ENCODE measurements at places on chromosomes 5 and 9.

- DNase-seq, result peak; percentile 60
Observed at GRCh38 chr5:133552925-133553525, 59.3 kb downstream of the FSTL4 start.

- DNase-seq, result no peak
Observed at GRCh38 chr5:12883395-12883794, 979.1 kb upstream of the CTNND2 start.

DNA sequence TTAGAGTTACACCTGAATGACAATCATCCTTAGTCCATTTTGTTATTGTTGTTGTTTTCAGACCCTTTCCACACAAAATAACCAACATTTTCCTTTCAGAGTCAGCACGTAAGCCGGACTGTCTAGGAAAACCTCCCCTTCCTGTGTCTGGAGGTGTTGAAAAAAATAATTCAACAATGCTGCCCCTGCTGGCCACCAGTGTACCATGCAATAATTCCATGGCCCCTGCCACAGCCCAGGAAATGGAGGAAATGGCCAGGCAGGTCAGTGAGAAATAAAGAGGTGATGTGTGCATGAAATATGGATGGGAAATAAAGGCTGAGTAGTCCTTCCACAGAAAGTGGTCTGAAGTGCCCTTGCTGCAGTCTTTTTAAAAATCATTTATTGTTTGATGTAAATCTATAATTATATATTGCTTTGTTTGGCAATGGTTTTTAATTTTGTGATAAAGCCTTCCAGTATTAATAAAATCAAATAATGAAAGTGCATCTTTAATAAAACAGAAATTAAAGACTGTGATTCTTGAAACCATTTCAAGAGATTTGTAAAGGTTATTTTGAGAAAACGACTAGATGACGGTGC, 152.8 kb upstream of the PAPPA start:
- DNase-seq, result peak; percentile 3

GRCh38 chr5:142972064-142972570, 201.9 kb downstream of the ARHGAP26 start:
- DNase-seq, result no peak

- peak; percentile 26 for DNase-seq
Observed at GRCh38 chr9:110058304-110058953, 149.5 kb downstream of the C9orf152 start.

DNA sequence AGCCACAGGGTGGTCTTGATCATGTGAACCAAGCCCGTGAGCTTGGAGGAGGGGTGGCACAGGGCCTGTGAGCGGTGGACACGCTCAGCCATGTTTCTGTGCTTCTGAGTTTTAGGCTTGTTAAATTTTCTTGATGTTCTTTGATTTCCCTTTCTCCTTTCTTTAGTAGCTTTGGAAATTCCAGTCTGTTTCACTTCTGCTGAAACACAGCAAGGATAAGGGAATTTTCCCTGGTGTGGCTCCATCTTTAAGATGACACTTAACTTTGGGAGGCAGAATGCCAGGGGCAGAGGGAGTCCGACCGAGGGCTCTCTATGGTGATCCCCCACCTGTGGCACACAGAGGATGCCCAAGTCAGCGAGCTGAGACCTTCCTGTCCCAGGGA, 29.7 kb upstream of the BASP1 start:
- DNase-seq, result no peak

- no peak for DNase-seq
Observed at GRCh38 chr5:65663804-65664521, 39.1 kb downstream of the SHLD3 start.

Measured in stimulated activated CD4-positive, alpha-beta T cell treated with anti-CD3 and anti-CD28 coated beads, Interleukin-1b, Interleukin-23, amount 100 ng/mL, for 48 hours (primary cell).